ENCODE measurements at places on chromosomes 5 and 9. TPM values are rescaled to one million over a fixed set of nuclear protein-coding genes. Genes with fewer than 3 reads are reported as not detected.

DNA sequence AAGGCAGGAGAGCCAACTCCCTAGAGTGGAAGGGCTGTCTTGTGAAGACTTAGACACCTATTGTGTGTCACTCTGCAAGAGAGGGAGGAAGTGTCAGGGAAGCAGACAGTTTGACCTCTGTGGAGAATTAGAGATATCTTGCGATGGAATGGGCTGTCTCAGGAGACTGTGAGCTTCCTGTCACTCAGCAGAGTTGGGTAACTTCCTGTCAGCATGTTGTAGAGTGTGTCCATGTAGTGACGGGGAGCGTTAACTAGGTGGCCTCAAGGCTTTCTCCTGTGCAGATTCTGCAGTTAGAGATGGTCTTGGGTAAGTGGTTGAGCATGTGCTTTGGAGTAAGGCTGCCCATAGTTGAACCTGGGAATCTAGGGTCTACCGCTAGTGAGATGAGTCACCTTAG, 136.5 kb downstream of the KIF4B start:
- H3K4me1 ChIP-seq: no peaks in the 10 kb centered on the region
- no peaks in the 10 kb centered on the region for H3K27me3 ChIP-seq
- DNase-seq: no peak
- H3K4me3 ChIP-seq: no peak overlapping the region
- H3K27ac ChIP-seq: no peak overlapping the region
- no peaks in the 10 kb centered on the region for H3K36me3 ChIP-seq

DNA sequence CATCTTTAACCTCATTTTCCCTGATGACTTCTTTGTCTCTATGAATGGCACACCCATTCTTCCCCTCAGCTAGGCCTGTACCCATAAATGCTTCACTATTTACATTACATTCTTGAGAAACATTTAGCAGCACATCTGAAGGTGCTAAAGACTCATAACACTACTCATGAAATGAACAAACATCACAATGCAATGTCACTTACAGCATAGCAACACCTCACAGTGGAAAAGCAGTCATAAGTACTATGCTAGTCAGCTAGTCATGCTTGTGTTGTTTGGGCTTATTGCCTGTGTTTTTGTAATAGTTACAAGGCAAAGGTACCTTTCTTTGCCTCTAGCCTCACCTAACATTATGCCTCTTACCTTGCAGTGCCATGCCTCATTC, 228.9 kb downstream of the KIAA0825 start:
- no peaks in the 10 kb centered on the region for H3K36me3 ChIP-seq
- H3K27me3 ChIP-seq: no peaks in the 10 kb centered on the region
- H3K27ac ChIP-seq: no peak overlapping the region

DNA sequence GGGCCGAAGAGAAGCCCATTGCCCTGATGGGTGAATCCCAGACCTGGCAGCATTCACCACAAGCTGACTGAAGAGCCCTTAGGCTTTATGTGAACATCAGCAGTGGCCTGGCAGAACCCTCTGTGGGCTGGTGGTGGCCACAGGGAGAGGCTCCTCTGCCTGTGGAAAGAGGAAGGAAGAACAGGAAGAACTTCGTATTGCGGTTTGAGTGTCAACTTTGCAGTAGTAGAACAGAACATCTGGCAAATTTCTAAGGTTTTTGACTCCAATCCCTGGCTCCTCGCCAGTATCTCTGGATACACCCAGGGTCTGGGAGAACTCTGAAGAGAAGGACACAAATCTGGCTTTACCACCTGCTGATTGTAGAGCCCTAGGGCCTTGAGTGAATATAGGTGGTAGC, 356.4 kb upstream of the GRAMD2B start:
- no peak overlapping the region for H3K4me3 ChIP-seq
- H3K4me1 ChIP-seq: no peaks in the 10 kb centered on the region
- no peaks in the 10 kb centered on the region for H3K27me3 ChIP-seq

DNA sequence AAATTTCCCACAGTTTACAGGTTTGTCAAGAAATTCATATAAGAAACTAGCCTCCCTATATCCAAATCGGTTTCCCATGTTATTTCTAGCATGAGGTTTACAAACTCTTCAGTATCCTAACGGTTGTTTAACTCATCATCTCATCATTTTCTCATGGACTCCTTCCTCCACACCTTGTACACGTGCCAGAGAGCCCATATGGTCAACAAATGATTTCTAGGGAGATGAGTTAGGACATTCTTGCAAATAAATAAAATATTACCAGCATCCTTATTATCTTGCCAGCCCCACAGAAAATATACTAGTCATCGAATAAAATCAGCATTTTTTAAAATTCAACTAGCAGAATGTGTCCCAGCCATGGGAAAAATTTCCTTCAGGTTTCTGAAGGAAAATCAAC, 285.2 kb downstream of the EBF1 start:
- H3K4me1 ChIP-seq: no peaks in the 10 kb centered on the region
- H3K27ac ChIP-seq: no peak overlapping the region
- H3K4me3 ChIP-seq: no peak overlapping the region
- DNase-seq: no peak

- no peak for DNase-seq
- no peak overlapping the region for H3K4me3 ChIP-seq
- H3K27ac ChIP-seq: no peak overlapping the region
- H3K4me1 ChIP-seq: no peaks in the 10 kb centered on the region
- H3K27me3 ChIP-seq: no peaks in the 10 kb centered on the region
These were observed 85.6 kb downstream of the FBXW11 start for GRCh38 chr5:171920765-171921391.

- H3K4me1 ChIP-seq: no peaks in the 10 kb centered on the region
- no peaks in the 10 kb centered on the region for H3K27me3 ChIP-seq
- peak; percentile 20 for DNase-seq
- peaks cover 46% of the 10 kb centered on the region for H3K36me3 ChIP-seq
These were observed 75.8 kb upstream of the SARDH start for GRCh38 chr9:133813749-133814585.

DNA sequence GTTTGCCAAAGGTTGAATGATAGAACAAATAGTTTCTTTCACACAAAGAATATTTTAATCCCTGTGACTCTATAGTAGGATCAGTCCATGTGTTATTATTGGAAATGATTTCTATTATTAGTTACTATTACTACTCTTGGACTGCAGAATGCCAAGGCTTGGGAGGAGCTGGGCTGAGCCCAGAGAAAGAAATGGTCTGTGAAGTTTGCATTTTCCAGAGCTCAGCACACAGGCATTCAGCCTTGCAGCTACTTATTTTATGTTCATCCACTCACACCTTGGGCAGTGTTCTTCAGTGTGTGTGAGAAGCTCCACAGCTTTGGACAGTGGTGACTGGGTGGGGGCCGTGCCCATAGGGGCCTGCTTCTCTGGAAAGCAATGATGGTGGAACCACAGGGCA, 583.1 kb downstream of the CCDC171 start:
- no peaks in the 10 kb centered on the region for H3K36me3 ChIP-seq
- DNase-seq: no peak

- no peaks in the 10 kb centered on the region for H3K4me1 ChIP-seq
- H3K27me3 ChIP-seq: no peaks in the 10 kb centered on the region
- no peak overlapping the region for H3K27ac ChIP-seq
- H3K36me3 ChIP-seq: peaks cover 6% of the 10 kb centered on the region
- DNase-seq: no peak
- H3K4me3 ChIP-seq: no peak overlapping the region
These were observed 206.7 kb downstream of the SLC12A2 start for GRCh38 chr5:128290152-128290858.

CLPTM1L gene
- 87.4 TPM for polyA plus RNA-seq

NME5 gene
- 2.8 TPM for polyA plus RNA-seq

PCDHGA9 gene
- polyA plus RNA-seq: 1.9 TPM

FGF10 gene
- polyA plus RNA-seq: 5.7 TPM

Measured in large intestine (tissue), 12 donors.